Purkinje cell (primary cell): ENCODE measurements at places on chromosomes 7 and 10. TPM values are rescaled to one million over a fixed set of nuclear protein-coding genes. Genes with fewer than 3 reads are reported as not detected.

CALML3 gene
- polyA plus RNA-seq = 0.08 and 0.17 TPM in 2 replicates

HGF gene
- polyA plus RNA-seq = 0.22 and 1.0 TPM in 2 replicates

FANK1 gene
- 0.70 and 4.2 TPM in 2 replicates for polyA plus RNA-seq

KCTD7 gene
- 1.3 and 4.8 TPM in 2 replicates for polyA plus RNA-seq

HKDC1 gene
- 1.6 and 2.2 TPM in 2 replicates for polyA plus RNA-seq

MXI1 gene
- polyA plus RNA-seq = 21.8 and 26.6 TPM in 2 replicates

GPR146 gene
- polyA plus RNA-seq = not detected in 2 replicates

PDK4 gene
- polyA plus RNA-seq = 1.4 and 3.8 TPM in 2 replicates

ITPRID1 gene
- 2.0 TPM in 1 of 2 replicates, not detected in the other for polyA plus RNA-seq

HMX3 gene
- polyA plus RNA-seq = not detected in 2 replicates

DGKB gene
- polyA plus RNA-seq = 57.1 and 65.8 TPM in 2 replicates

CTBP2 gene
- polyA plus RNA-seq = 7.5 and 7.8 TPM in 2 replicates

ARID5B gene
- 0.39 and 4.5 TPM in 2 replicates for polyA plus RNA-seq

MOGAT3 gene
- not detected in 2 replicates for polyA plus RNA-seq

TEX36 gene
- not detected in 2 replicates for polyA plus RNA-seq

FBXL13 gene
- polyA plus RNA-seq = 0.82 and 2.5 TPM in 2 replicates

BCCIP gene
- polyA plus RNA-seq = 138 and 144 TPM in 2 replicates

OR2A5 gene
- not detected in 2 replicates for polyA plus RNA-seq

EIF4H gene
- polyA plus RNA-seq = 44.2 and 51.3 TPM in 2 replicates

TFR2 gene
- 0.17 and 0.55 TPM in 2 replicates for polyA plus RNA-seq

SKIDA1 gene
- 0.07 and 1.9 TPM in 2 replicates for polyA plus RNA-seq

GNGT1 gene
- polyA plus RNA-seq = not detected in 2 replicates

FFAR4 gene
- not detected in 2 replicates for polyA plus RNA-seq

DENND2A gene
- 0.99 and 1.4 TPM in 2 replicates for polyA plus RNA-seq

TTYH3 gene
- 1.0 and 1.7 TPM in 2 replicates for polyA plus RNA-seq

BAIAP2L1 gene
- not detected in 2 replicates for polyA plus RNA-seq

ADAMTS14 gene
- polyA plus RNA-seq = not detected in 2 replicates

CBLL1 gene
- polyA plus RNA-seq = 13.7 and 17.2 TPM in 2 replicates

RBAK gene
- polyA plus RNA-seq = 6.3 and 8.3 TPM in 2 replicates

AASS gene
- polyA plus RNA-seq = 9.1 and 9.2 TPM in 2 replicates

CALML5 gene
- not detected in 2 replicates for polyA plus RNA-seq

ANXA8 gene
- not detected in 2 replicates for polyA plus RNA-seq

CFAP58 gene
- polyA plus RNA-seq = 0.23 and 0.57 TPM in 2 replicates

PTF1A gene
- 2.6 TPM in 1 of 2 replicates, not detected in the other for polyA plus RNA-seq

TSPAN33 gene
- 0.92 and 3.7 TPM in 2 replicates for polyA plus RNA-seq

MAGI2 gene
- 58.8 and 67.8 TPM in 2 replicates for polyA plus RNA-seq

SCIN gene
- not detected in 2 replicates for polyA plus RNA-seq

SLC26A3 gene
- polyA plus RNA-seq = not detected in 2 replicates

PHYHIPL gene
- polyA plus RNA-seq = 57.6 and 105 TPM in 2 replicates

AGR3 gene
- polyA plus RNA-seq = 5.3 and 7.4 TPM in 2 replicates

PIK3AP1 gene
- not detected in 2 replicates for polyA plus RNA-seq

LZTS2 gene
- 0.17 and 0.53 TPM in 2 replicates for polyA plus RNA-seq

NOS3 gene
- not detected in 2 replicates for polyA plus RNA-seq

ANKRD22 gene
- polyA plus RNA-seq = not detected in 2 replicates

WASHC2C gene
- 244 and 299 TPM in 2 replicates for polyA plus RNA-seq

COBL gene
- 0.31 and 7.3 TPM in 2 replicates for polyA plus RNA-seq

SLC13A1 gene
- not detected in 2 replicates for polyA plus RNA-seq

SFRP4 gene
- polyA plus RNA-seq = 0.36 TPM in 1 of 2 replicates, not detected in the other

OR6V1 gene
- polyA plus RNA-seq = 1.2 TPM in 1 of 2 replicates, not detected in the other

SSC4D gene
- polyA plus RNA-seq = 0.32 and 0.40 TPM in 2 replicates

PAPOLB gene
- polyA plus RNA-seq = 0.13 TPM in 1 of 2 replicates, not detected in the other

ALOX5 gene
- 0.27 TPM in 1 of 2 replicates, not detected in the other for polyA plus RNA-seq

CPVL gene
- not detected in 2 replicates for polyA plus RNA-seq

NODAL gene
- polyA plus RNA-seq = 0.99 TPM in 1 of 2 replicates, not detected in the other

TMEM26 gene
- not detected in 2 replicates for polyA plus RNA-seq

CLRN3 gene
- not detected in 2 replicates for polyA plus RNA-seq

PRLHR gene
- polyA plus RNA-seq = not detected in 2 replicates

KCND2 gene
- polyA plus RNA-seq = 4.6 and 10.5 TPM in 2 replicates
